ENCODE measurements at places on chromosomes 1 and 21. TPM values are rescaled to one million over a fixed set of nuclear protein-coding genes. Genes with fewer than 3 reads are reported as not detected.

Gene OLIG2
- total RNA-seq: not detected

Gene MAP3K21
- 1.5 TPM for total RNA-seq

Gene HENMT1
- 32.3 TPM for total RNA-seq

Gene PRDX1
- total RNA-seq: 159 TPM

Gene OR2T33
- not detected for total RNA-seq

Gene SAMD13
- 0.77 TPM for total RNA-seq

Gene ENSA
- total RNA-seq: 161 TPM

Gene FAM110D
- not detected for total RNA-seq

Gene VWA5B1
- not detected for total RNA-seq

Gene ACOT11
- 1.0 TPM for total RNA-seq

Gene CFAP45
- total RNA-seq: 1.6 TPM

Gene TEKT2
- total RNA-seq: not detected

Gene BTG2
- total RNA-seq: 90.3 TPM

All from activated naive CD8-positive, alpha-beta T cell treated with anti-CD3 and anti-CD28 coated beads, Interleukin-2, amount 10 ng/mL, durations not matched to agents 7 days and 5 days (primary cell).